CD4-positive, CD25-positive, alpha-beta regulatory T cell (primary cell): ENCODE measurements at places on chromosomes 7 and 10.
A peak's percentile ranks its signal among the peaks of the same experiment; 100 is the strongest.

DNA sequence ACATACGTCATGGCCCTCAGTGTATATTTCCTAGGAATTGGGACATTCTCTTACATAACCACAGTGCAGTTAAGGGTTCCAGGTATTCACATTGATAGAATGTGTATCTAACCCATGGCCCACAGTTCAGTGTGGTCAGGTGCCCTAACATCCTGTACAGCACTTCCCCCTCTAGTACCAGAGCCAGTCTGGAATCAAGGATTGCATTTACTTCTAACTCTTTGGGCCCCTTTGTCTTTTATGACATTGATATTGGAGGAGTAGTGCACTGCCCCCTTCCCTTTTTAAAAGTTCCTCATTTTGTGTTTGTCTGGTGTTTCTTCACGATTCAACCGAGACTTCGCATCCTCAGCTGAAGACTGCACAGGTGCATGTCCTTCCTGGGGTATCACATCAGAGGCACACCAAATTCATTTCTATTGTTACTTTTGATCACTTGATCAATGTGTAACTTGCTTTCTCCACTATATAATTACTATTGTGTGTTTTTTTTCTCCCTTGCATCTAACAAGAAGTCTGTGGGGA is 22.4 kb upstream of the NPFFR1 start:
- no peak for DNase-seq

GRCh38 chr7:151019130-151019447 is 5.2 kb downstream of the ATG9B start:
- no peak for DNase-seq

GRCh38 chr7:95529701-95530100 is 44.0 kb downstream of the ASB4 start:
- no peak for DNase-seq

- DNase-seq, result no peak
Observed at GRCh38 chr10:27481486-27481885, 22.6 kb upstream of the RAB18 start.

- no peak for DNase-seq
Observed at GRCh38 chr7:117157241-117158209, 165.3 kb downstream of the WNT2 start.

- DNase-seq, result no peak
Observed at GRCh38 chr10:79166312-79166721, 97.6 kb downstream of the ZMIZ1 start.

GRCh38 chr7:90262438-90262837 is 17.5 kb downstream of the CFAP69 start:
- no peak for DNase-seq

DNA sequence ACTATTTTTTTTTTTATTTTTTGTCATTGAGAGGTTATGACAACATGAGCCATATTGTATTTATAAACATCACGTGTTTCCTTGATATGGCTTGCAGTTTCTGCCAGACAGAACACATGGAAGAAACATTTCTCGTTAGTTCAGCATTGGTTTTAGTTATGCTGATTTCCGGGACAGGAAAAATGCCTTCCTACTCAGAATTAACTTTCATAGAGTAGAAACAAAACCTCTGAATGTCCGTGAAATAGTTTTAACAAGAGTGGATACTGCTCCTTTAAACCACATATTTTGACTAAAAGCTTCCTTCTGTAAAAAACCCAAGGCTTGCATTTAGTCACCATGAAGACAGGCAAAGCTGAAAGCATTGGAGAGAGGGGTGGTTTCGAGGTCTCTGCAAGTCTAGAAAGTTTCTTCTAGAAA is 240.4 kb downstream of the KIAA1217 start:
- no peak for DNase-seq

DNA sequence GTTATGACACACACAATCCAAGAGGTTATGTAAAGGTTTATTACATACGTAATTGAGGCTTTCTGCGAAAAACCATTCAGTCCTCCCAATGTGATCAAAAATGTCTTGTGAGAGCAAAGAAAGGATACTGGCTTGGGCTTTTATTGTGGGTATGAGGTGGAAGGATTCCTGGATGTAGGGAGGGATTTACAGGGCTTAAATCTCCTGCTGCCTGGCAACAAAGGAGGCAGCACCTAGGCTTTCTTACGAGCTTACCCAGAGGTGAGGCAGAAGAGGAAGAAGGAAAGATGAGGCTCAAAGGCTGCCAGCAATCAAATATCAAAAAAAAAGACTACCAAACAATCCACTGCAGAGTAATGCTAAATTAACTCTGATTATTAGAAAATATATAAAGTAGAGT is 1149.5 kb upstream of the POT1 start:
- DNase-seq, result no peak

DNA sequence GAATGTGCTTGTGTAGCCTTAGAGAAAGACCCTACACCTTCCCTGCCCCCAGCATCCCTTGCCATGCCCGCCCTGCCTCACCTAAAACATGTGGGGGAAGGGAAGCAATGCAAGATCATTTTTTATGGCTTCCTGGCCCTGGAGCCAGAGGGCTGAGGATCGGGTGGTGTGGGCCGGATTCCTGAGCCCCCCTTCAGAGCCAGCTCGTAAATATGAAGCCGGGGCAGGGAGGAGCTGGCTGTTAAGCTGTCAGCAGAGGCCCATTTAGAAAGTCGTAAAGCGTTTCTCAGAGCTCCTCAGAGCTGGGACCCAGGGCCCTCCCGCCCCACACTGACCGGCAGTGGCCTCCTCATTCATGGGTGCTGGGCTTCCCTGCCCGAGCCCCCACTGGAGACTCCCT is 23.9 kb downstream of the UNC5B start:
- DNase-seq, result no peak

- DNase-seq, result no peak
Observed at GRCh38 chr10:88800152-88801125, 2.1 kb upstream of the LIPM start.

- DNase-seq, result no peak
Observed at GRCh38 chr7:77778535-77778934, 19.7 kb downstream of the TMEM60 start.

GRCh38 chr10:14889318-14889717 is 10.7 kb downstream of the SUV39H2 start:
- peak; percentile 33 for DNase-seq

GRCh38 chr10:124676416-124677062 is 67.6 kb downstream of the FAM53B start:
- DNase-seq, result no peak

DNA sequence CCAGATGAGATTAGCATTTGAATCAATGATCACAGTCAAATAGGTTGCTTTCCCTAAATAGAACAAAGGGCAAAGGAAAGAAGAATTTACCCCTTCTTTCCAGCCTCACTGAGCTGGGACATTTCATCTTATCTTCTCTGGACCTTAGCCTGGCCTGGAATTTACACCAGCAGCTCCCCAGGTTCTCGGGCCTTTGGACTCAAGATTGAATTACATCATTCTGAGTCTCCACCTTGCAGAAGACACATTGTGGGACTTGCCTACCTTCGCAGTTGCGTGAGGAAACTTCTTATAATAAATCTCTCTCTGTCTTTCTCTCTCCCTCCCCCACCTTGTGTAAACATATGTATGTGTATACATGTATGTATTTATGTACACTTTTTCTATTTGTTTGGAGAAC is 732.4 kb downstream of the IPMK start:
- no peak for DNase-seq

- DNase-seq, result peak; percentile 78
Observed at GRCh38 chr10:110357252-110357780, 52.6 kb upstream of the SMNDC1 start.

DNA sequence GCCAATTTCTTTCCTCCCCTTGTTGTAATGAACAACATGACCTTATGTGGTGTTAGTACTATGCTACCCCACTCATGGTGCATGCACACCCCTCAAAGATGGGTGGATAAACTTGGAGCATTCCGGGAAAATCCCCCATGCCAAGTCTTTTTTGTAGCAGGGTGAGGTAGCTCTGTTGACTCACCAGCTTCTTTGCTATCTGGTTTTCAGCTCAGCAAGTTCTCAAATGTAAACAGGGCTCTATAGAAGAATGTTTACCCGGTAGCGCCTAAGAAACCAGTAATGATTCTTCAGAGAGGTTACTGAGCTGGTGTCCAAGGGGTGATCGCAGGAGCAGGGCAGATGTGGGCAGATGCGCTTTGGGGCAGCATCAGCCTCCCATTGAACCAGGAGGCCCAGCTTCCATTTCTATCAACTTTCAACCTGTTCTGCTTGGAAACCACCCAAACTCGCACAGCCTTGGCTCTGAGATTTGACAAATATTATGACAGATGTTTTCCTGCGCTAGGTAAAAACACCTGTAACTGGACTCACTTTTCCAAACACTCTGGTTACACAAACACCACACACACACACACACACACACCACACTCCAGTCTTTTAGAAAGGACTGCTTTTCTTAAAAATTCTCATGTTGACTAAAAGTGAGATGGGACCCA is 87.8 kb downstream of the ZRANB1 start:
- no peak for DNase-seq

- DNase-seq, result no peak
Observed at GRCh38 chr7:85776691-85777345, 590.0 kb upstream of the SEMA3D start.

DNA sequence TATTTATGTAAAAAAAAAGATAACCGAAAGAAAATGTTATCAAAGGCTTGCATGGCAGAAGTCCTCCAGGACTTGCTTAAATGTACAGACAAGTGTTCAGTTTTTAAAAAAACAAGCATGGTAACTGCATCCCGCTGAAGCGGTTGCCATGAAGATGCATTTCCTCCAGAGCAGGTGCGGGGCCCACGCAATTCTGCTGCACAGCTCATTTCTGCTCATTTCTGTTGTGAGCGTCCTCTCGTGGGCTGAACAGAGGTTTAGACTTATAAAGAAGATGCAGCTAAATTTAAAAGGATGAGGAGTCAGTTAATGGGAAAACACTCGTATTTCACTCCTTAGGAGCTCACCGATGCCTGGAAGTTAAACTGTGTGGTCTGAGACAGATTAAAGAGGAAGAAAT is 247.6 kb downstream of the DNAJB6 start:
- DNase-seq, result no peak

DNA sequence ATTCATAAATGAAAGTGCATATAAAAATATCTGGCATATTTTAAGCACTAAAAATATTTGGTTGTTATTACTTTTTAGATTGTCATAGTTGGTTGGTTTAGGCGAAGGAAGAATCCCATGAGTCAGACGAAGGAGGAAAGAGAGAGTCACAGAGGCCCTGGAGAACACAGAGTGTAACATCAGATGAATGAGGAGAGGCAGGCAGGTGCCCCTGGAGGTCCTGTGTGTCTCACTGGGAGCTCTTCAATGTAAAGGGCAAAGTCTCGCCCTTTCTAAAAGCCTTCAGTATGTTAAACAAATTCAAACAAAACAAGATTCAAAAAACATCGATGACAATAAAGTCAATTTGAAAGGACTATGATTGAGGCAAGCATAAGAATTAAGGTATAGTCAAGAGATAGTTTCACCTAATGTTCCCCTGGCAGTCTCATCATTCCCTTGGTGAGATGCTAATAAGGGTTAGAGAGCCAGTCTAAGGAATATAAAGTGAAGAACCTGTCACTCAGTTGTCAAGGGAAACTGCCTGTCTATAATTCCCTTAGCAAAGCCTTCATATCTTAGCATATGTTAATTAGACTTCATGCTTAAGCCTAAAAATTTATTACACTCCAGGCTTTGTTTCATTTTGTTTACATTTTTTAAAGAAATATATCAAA is 194.3 kb downstream of the TPK1 start:
- no peak for DNase-seq

GRCh38 chr7:130947792-130948580 is 214.0 kb upstream of the KLF14 start:
- DNase-seq, result no peak

- no peak for DNase-seq
Observed at GRCh38 chr10:122689146-122689820, 10.4 kb downstream of the C10orf120 start.

- DNase-seq, result no peak
Observed at GRCh38 chr10:112756235-112756527, 193.9 kb upstream of the TCF7L2 start.

- DNase-seq, result no peak
Observed at GRCh38 chr10:101831169-101831811, 12.3 kb downstream of the KCNIP2 start.

GRCh38 chr7:21076574-21076973 is 289.9 kb upstream of the SP8 start:
- no peak for DNase-seq

GRCh38 chr7:84939442-84939841 is 247.4 kb downstream of the SEMA3D start:
- no peak for DNase-seq

DNA sequence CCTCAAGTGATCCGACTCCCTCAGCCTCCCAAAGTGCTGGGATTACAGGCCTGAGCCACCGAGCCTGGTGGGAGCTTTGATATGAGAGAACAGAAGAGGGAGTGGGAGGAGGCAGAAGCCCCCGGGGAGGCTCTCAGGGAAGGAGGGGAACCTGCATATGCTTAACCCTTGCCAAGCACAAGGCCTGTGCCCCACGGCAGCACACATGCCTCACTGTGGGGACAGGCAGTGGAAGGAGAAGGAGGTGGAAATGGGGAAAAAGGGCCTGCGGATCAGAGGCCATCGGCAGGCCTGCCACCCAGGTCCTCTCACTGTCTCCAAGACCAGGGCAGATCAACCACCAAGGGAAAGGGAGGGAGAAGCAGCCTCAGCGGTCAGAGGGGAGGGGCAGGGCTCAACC is 7.2 kb upstream of the GRID1 start:
- DNase-seq, result no peak

DNA sequence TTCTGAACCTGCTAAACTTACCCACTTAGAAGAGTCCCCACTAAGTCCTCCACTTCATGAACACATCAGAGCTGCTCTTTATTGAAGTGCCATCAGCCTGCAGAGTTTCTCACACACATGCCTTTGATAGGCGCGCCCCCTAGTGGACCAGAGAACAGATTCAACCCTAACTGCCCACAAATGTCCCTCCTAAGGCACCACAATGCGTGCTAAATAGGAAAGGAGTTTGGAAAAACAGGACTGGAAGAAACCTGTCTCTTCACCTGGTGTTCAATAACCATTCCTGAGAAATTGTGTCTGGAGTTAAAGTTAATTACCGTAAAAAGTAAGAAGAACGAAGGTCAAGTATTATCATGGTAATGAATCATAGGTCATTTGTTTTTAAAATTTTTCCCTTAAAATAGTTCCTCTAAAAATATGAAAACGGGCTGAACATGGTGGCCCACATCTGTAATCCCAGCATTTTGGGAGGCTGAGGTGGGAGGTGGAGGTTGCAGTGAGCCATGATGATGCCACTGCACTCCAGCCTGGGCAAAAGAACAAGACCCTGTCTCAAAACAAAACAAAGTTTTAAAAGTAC is 249.7 kb downstream of the ELMO1 start:
- DNase-seq, result peak; percentile 48

DNA sequence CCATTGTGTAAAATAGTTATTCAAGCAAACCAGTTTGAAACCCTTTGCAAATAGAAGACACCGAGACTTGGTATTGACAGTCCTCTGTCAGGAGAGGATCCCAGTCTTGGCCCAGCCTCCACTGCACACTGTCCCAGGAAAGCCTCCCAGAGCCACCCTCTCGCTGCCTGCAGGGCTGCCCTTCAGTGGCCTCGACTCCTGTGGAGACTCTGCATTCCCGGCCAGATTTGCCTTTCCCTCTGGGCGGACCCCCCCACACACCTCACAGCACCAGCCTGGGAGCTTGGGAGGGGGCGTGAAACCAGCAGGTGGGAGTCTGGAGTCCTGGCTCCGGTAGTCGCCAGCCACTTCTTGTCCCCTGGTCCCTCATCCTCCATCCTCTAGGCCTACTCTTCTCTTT is 48.7 kb downstream of the GRK5 start:
- no peak for DNase-seq
